Kidney tubule cell (primary cell): ENCODE measurements at places on chromosomes 6 and 20.
A peak's percentile ranks its signal among the peaks of the same experiment; 100 is the strongest.

GRCh38 chr6:92840246-92840930 is 579.0 kb downstream of the EPHA7 start:
- DNase-seq: no peak

GRCh38 chr6:50591135-50591534 is 122.2 kb upstream of the TFAP2D start:
- no peak for DNase-seq

- DNase-seq: no peak
Observed at GRCh38 chr6:145319605-145320004, 415.7 kb downstream of the EPM2A start.

DNA sequence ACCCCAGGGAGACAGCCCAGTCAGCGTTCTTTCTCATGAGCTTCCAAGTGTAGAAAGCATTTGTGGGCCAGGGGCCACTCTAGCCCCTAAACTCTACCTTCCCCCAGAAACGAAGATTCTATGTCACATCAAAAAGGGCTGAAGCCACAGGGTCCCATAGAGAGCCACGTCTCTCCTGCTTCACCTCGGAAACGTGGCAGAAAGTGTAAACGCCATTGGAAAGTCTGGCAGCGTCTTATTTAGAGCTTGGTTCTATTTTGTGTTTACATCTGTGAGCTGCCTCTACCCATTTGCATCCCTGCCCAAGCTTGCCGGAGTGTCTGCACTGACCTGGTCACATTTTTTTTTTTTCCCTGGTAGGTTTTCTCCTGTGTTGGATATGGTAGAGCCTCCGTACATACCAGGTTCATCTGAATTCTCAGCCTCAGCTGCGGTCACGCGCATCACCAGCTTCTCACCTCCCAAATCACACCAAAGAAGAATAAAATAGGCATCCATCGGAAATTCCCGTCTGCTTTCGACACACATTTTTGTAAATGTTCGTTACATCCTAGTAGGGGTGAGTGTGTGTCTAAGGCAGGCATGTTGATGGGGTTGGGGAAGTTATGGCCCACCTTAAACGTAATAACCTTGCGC is 62.6 kb downstream of the NPEPL1 start:
- DNase-seq: no peak

DNA sequence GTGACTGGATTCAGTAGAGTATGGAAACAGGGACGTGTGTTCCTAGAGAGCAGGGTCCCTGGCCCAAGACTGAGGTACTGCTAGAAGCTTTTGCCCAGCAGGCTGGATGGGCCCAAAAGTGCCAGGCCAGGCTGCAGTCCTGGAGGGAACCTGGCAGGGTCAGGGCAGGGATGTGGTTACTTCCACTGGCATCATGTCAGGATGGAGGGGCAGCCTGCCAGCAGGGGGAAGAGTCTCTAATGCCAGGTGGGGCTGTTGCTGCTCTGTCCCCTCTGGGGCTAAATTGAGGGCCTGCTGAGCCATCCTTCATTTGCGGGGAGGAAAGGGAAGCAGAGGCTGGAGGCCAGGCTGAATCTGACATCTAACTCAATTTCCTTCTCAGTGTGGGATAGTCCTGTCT is 17.2 kb downstream of the ZDHHC14 start:
- DNase-seq: no peak

- peak; percentile 81 for DNase-seq
Observed at GRCh38 chr6:156731396-156731795, 45.8 kb upstream of the ARID1B start.

- DNase-seq: no peak
Observed at GRCh38 chr20:23918101-23918862, 38.7 kb upstream of the CST5 start.

GRCh38 chr6:31630177-31630934 is 9.8 kb downstream of the PRRC2A start:
- no peak for DNase-seq

DNA sequence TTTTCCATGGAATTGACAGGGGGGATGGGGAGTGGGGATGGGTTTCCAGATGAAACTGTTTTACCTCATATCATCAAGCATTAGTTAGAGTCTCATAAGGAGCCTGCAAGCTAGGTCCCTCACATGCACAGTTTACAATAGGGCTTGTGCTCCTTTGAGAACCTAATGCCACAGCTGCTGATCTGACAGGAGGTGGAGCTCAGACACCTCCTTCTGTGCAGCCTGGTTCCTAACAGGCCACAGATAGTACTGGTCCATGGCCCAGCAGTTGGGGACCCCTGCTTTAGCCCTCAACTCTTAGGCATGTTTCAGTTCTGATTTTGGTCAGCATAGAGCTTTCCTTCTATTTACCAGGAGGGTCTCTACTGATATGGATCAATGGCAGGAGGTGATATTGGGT is 251.6 kb downstream of the LAMA2 start:
- DNase-seq: no peak

GRCh38 chr20:62332421-62332820 is 29.6 kb downstream of the ADRM1 start:
- no peak for DNase-seq

- peak; percentile 95 for DNase-seq
Observed at GRCh38 chr6:85404564-85405174, 45.2 kb upstream of the NT5E start.

GRCh38 chr6:167464177-167464576 is 139.3 kb downstream of the TTLL2 start:
- DNase-seq: no peak

DNA sequence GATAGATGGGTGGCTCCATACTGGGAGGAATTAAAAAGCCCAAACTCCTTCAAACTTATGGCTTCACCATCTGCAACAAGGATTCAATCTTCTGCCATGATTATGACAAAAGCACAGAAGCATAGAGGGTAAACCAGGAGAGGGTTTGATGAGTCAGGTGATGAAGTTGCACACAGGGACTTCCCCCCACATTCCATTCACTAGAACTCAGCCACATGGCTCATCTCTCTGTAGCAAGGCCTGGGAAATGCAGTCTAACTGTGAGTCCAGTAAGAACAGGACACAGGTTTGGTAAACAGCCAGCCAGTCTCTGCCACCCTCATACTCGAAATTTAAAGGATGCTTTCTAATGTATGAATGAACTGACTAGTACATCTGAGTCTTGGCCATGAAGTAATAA is 142.9 kb downstream of the HIVEP2 start:
- DNase-seq: peak; percentile 97

DNA sequence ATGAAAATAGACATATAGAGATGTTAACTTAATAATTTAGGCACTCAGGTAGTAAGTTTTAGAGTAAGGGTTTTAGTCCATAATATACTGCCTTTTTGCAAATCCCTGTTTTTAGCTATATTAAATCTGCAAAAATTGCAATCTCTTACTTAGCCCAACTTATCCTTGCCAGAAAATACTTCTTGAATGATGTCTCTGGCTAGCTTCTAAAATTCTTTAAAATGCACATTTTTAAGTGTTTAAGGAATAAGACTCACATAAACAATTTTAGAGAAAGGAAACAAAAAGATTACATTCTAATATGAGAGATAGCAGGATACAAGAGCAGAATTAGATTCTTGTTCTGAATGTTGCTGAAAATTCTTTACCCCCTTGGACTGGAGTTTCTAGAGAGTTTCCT is 25.8 kb upstream of the RFPL4B start:
- no peak for DNase-seq

- no peak for DNase-seq
Observed at GRCh38 chr6:44415449-44415848, 27.9 kb downstream of the CDC5L start.

- DNase-seq: no peak
Observed at GRCh38 chr20:25469558-25469957, 62.1 kb downstream of the GINS1 start.

GRCh38 chr20:58397429-58397828 is 8.4 kb downstream of the VAPB start:
- DNase-seq: no peak

DNA sequence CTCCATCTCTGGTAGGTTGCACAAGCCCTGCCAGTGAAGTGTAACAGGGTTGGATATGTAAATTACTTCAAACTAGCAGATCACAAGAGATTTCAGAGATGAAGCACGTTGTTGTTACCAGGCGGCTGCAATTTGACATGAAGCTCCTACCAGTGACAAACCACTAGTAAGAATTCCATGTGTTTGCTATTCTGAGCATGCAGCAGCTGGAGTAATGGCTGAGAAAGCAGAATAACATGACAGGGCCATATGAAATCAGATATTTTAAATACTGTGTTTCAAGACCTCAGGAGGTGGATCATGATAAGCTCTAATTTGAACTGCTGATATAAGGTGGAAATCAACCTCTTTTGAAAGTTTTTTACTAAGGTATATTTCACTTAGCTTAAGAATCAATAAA is 11.4 kb downstream of the RIN2 start:
- no peak for DNase-seq

DNA sequence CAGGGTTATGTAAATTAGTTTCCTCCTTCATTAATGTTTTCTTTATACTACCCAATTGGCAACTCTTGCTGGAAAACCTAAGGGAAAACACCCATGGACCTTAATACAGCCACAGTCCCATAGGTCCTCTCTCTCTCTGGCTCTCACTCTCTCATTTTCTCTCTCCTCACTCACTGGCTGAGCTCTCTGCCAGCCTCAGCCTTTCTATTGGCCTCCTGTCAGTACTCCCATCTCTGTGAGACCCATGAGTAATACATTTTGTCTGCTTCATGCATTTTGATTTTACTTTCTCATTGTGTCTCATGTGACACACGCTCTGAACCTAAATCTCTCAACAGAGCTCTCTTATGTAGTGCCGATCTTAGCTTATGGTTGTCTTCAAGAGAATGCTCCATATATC is 907.5 kb downstream of the C6orf118 start:
- DNase-seq: no peak

DNA sequence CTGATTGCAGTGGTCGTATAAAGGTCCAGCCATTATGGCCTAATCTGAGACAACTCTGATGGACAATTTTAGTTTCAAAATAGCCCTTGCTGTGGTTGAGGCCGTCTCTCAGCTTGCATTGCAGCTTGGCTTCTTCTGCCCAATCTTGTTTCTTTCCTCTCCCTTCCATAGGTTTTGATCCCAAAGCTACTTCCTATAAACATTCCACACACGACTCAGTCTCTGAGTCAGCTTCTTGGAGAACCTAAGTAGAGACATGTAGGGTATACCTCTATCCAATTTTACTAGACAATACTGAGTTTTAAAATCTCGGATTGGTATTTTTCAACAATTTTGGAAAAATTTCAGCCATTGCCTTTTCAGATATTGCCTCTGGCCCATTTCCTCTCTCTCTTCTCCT is 13.4 kb downstream of the IYD start:
- DNase-seq: peak; percentile 46

DNA sequence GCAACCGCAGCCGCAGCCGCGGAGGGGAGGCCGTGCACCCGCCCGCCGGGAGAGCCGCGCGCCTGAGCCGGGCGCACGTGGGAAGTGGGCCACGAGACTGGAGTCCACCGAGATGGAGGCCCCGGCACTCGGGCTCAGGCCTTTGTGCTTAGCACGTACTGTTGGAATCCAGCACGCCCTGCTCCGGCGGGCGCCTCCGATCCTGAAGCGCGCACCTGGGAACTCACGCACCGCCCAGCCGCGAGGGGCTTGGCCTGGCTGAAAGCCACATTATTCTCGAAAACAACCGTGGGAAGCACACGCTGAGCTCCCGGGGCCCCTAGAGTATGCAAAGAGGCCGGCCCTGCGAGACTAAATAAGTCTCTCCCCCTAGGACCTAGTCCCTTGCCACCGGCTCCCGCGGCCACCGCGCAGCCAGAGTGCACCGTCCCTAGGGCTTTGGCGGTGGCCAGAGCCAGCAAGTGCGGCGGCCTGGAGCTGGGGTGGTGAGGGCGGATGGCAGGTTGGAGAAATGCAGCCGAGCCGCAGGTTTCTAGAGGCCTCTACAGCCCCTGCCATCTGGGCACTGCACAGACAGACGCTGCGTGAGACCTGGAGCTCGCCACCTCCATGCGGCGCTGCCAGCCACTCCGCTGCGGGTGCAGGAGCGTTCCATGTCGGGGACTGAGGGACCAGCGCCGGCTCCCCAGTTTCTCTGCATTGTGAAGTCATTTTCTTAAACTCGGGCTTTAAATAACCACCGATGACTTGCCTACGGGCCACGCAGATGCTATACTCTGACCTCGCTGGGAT is 42.0 kb upstream of the LY86 start:
- peak; percentile 37 for DNase-seq

- DNase-seq: peak; percentile 42
Observed at GRCh38 chr6:161917645-161918044, 643.8 kb upstream of the AGPAT4 start.

- DNase-seq: peak; percentile 76
Observed at GRCh38 chr6:79468116-79468515, 69.1 kb downstream of the LCA5 start.

DNA sequence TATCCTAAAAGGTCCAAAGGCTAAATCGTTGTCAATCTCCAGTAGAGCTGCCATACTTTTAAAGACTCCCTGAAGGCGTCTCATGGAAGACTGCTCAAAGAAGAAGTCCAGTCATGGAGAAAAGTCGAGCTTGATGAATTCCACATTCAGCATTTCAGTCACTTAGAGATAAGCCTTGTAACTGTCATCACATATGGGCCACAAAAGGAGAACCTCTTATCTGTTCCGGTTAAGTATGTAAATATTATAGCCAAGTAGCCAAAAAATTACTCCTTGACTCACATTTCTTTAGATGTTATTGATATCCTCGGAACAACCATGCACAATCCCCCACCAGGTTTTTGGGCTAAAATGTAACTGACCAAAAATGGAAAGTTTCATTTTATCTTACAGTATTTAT is 9.8 kb upstream of the CNKSR3 start:
- DNase-seq: no peak

DNA sequence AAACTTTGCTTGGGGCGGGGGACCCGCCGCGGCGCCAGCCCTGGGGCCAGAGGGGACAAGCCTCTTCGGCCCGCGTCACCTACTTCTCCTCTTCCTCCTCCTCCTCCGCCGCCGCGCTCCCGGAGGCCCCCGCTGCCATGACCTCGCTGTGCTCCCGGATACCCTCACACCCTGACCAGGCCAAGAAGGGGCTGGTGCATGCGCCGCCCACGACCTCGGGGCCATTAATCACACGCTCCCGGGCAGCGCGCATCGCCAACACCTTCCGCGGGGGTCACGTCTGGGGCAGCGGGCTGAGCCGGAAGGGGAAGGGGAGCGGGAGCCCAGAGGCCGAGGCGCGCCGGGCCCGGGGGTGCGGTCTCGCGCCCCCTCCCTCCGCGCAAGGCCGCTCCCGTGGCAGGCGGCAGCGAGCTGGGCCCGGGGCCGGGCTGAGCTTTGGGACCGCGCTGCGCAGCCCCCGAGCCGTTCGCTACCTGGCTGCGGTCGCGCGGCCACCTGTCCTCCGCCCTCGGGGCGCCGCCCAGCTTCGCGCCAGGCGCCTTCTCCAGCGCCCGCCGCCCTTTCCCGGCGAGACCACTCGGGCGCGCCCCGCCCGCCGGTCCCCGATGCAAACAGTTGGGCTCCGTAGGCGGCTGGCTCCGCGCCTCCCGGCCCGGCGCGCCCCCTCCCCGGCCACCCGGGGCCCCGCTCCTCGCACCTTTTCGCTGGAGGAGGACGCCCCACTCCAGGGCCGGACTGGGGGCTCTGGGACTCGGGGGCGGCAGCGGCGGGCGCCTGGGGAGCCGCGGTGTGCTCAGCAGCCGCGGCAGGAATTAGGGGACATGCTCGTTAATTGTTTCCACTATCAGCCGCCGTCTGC is 575 bp upstream of the CNR1 start:
- DNase-seq: peak; percentile 24
